ENCODE measurements at places on chromosomes 6 and 20.
A peak's percentile ranks its signal among the peaks of the same experiment; 100 is the strongest.

- no peak for DNase-seq
Measured at GRCh38 chr6:96925290-96925687, 761 bp downstream of the KLHL32 start.

DNA sequence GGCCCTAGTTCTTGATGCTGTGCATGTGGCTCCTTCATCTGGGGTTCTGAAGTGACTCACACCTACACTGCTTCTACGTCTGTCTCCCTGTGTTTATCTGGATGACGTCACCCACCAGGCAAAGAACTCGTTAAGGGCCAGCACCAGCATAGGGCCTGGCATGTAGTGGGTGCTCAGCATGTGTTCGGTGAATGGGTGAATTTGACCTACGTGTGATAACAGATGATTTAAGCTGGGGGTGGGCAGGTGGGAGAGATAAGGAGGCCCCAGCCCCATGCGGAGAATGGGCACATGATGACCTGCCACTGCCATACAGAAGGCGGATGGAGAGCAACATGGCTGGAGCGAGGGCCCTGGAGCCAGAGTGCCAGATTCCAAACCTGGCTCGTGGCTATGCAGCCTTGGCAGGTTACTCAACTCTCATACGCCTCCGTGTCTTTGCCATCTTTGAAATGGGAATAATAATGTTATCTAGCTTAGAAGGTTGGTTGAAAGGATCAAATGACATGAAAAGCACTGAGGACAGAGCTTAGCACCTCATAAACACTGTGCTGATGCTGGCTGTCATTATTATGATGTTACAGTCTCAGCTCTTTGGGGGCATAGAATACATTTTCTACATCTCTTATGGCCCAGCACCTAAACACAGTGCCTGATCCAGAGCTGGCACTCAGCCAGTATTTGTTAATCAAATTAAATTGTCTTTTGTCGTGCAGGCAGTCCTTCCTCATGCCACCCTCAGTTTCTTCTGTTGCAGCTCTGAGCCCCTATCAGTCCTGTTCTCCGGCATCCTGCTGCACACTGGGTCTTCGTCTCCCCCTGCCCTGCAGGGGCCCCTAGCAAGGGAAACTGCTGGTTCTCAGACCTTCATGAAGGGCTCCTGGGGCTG is 39.6 kb downstream of the VEGFA start:
- no peak for DNase-seq

DNA sequence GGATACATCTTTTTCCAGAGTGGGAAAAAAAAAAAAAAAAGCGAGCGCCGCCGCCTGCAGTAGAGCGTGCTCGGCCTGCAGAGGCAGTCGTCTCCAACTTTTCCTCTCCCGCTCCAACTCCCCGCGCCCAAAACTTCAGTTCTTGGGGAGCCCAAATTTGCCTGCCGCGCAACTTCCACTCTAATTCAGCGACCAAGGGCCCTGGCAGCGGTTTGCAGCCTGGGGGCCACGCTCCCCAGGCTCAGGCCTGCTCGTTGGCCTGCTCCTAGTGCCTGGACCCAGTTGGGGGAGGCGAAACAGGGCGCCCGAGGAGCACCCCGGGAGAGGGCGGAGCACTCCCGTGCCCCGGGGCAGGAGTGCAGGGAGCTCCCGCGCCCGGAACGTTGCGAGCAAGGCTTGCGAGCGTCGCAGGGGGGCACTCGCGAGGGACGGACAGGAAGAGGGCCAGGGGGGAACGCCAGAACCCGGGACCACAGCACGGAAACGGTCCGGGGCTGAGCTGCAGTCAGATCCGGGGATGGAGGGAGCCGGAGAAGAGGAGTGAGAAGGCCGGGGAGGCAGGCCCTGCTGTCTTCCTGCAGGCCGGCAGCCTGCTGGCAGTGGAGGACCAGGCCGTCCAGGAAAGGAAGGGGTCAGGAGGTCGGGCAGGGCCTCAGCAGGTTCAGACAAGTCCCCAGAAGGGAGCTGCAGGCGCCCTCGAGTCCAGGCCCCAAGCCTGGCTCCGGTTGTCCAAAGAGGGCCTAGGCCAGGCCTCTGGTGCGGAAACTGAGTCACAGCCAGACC is at the start of gene STX16:
Gene STX16, plus strand, starts transcription at position 508 of the 783 bp plus-strand sequence. CDS start 724 bp downstream, outside the sequence.
- DNase-seq = peak; percentile 95

DNA sequence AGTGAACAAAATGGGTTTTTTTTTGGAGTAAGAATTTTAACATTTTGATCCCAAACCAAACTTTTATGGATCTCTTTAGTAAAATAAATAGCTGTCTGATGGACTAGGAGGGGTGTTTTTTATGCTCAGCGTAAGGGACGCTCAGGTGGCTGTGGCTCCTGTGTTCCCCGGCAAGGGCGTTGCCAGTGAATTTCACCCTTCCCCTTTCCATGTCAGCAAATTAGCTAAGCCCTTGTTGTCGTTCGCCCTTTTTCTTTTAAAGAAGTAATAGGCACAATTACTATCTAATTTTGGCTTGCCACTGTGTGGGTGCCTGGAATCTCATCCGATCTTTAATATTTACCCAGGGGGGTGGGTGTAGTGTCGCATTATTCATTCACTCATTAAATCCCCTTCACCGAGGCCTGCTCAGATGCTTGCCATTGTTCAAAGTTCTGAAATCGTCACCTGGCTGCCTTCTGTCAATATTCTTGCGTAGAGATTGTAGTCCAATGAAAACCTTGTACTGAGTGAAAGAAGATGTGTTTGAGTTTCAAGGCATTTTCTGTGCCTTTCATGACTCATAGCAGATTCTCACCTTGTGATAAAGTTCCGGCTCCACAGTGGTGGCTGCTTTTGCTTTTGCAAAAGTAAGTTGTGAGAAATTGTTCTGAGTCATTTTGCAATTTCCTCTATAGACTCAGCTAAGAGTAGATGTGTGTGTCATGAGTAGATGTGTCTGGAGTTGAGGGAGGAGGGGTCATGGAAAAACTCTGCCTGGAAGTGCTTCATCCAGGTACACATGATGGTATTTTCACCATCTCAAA is 40.0 kb upstream of the CLDN20 start:
- DNase-seq = no peak

DNA sequence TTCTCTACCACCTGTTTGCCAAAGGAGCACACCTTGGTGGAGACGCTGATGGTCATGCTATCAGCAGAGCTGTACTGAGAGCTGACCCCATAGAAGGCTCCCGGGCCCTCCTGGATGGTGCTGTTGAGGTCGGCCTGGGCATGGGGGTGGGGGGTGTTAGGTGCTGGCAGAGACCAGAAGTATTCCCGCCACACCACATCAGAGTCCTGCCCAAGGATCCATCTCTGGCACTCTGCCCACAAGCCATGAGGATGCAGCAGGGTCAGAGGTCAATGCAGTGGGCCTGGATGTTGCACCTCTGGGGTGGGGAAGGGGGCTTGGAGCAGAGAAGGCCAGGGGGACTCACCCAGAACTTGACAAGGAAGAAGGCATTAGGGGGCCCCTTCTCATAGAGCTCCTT is 7.4 kb downstream of the RPL10A start:
- DNase-seq = no peak

DNA sequence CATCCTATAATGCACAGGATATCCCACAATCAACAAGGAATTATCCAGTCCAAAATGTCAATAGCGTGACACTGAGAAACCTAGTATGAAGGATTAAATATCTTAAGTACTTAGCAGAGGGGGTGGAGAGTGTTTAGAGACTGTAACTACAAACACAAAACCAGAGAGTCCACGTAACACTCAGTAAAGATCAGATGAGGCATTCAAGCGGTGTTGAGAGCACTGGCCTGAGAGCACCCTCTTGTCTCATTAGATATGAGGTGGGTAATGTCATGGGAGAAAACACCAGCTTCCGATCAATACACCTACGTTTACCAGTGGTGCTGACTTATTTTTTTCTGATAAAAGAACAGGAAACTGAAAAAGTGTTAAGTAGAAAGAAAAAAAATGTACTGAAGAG is 2.3 kb downstream of the FAM184A start:
- DNase-seq = no peak

- peak; percentile 84 for DNase-seq
Measured at GRCh38 chr6:41786451-41787218, 859 bp upstream of the TOMM6 start.

GRCh38 chr20:23050076-23050838 is 785 bp upstream of the THBD start:
- no peak for DNase-seq

DNA sequence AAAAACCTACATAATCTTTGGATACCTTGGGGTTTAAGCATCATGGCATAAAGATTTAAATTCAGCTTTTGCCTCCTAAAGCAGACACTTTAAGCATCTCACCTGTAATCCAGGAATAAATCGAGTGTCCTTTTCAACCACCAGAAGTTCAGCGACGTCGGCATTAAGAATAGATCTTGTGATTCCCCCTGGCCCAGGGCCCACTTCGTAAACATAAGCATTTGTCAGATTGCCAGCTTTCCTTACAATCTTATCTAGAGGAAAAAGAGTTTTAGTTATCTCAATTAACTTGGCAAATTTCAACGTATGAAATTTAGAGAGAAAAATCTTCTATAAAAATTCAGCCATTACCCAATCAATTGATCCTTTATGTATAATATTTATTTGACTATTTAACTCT is 3.2 kb downstream of the TFB1M start:
- no peak for DNase-seq

- DNase-seq = no peak
Measured at GRCh38 chr20:54450207-54450606, 25.2 kb upstream of the DOK5 start.

GRCh38 chr20:8849990-8850389 is 218.9 kb upstream of the PLCB4 start:
- no peak for DNase-seq

GRCh38 chr20:47546184-47547033 is 44.7 kb downstream of the NCOA3 start:
- no peak for DNase-seq

- DNase-seq = no peak
Measured at GRCh38 chr6:133108419-133108818, 132.7 kb upstream of the EYA4 start.

DNA sequence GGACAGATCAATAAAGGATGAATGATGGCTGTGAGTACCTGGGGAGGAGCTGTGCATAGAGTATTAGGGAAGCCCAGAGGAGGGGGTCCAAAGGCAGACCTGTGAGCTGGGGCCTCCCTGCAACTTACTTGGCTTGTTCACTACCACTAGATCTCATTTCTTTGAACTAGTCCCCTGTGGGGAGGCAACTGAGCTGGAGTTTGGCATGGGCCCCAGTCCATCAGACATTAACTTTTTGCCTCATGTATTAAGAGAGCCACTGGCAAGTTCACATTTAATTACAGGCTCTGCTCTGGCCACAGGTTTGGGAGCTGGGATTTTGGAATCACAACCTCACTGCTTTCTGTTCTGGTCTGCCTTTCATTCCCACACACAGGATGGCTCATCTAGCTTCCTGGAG is 254.1 kb downstream of the PRL start:
- DNase-seq = no peak

DNA sequence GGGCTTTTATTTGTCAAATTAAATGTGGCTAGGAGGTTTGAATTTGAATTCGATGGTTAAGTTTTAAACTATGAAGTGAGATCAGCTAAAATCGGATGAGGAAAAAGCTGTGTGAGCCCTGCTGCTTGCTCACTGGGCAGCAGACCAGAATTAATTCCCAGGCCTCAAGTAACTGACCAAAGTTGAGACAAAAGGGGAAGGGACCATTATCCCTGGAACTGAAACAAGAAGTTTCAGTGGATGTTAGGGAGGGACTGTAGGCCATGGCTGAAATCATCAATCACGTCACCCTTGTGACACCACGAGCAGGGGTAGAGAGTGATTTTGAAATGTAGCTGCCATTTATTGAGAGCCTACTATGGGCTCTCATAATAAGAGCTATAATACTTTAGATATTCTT is 7.0 kb upstream of the PRSS35 start:
- DNase-seq = no peak

DNA sequence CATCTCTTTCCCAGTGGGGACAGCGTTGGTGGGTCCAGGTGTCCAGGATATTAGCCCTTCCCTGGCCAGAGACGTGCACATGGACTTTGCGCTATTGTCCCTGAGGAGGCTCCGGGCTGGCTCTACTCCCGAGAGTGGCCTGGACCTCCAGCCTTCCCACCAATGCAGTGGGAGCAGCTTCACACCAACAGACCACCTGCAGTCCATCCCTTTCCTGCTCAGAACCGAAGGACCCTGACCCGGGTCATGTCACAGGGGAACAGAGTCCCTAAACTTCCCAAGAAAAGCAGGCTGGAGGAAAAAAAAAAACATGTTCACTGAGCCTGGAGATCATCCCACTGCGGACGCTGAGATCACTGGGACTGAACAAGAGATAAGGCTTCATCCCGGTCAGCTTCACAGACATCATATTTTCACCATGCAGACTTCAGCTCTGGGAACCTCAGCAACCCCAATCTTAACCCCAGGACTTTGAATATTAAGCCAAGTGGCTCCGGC is 18.3 kb downstream of the ZMYND8 start:
- DNase-seq = no peak

- DNase-seq = no peak
Measured at GRCh38 chr6:3876101-3876500, 26.9 kb downstream of the FAM50B start.

DNA sequence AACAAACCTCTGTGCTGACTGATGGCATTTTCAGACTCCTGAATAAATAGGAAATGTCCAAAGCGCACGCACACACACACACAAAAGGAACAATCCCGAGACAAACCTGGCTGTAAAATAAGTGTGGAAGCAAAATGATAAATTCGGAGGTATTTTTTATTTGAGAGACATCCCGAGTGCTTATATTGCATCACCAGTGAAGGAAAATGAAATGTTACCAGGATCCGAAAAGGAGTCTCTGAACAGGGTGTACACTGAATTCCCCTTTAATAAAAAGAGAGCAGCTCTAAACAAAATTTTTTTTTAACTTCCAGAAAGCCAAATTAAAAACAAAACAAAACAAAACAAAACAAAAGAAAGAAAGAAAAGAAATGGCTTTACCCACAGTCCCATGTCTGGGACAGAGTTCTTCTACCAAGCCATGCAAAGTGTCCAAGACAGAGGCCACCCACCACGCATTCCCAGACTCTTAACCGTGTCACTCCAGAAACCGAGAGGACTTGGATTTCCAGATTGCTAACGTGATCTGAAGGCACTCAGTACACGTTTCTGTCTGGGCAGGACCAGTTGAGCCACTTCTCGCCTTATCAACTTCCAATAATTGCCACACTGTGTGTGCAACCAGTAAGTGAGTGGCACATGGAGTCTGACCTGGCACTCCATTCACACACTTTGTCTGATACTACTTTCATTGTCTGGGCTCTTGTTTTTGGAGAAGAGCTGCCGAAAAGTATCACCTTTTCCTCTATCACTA is 817 bp downstream of the ME1 start:
- no peak for DNase-seq

- DNase-seq = no peak
Measured at GRCh38 chr6:114404339-114404955, 61.6 kb upstream of the HS3ST5 start.

All from T-helper 1 cell (primary cell).